ENCODE measurements at places on chromosomes 4 and X. TPM values are rescaled to one million over a fixed set of nuclear protein-coding genes. Genes with fewer than 3 reads are reported as not detected.
A peak's percentile ranks its signal among the peaks of the same experiment; 100 is the strongest.

- DNase-seq: no peak
Measured at GRCh38 chr4:75549019-75549418, 6.8 kb upstream of the ODAPH start.

- DNase-seq: no peak
Measured at GRCh38 chrX:41314204-41314603, 19.8 kb upstream of the DDX3X start.

The CTAG2 gene
- total RNA-seq: not detected

DNA sequence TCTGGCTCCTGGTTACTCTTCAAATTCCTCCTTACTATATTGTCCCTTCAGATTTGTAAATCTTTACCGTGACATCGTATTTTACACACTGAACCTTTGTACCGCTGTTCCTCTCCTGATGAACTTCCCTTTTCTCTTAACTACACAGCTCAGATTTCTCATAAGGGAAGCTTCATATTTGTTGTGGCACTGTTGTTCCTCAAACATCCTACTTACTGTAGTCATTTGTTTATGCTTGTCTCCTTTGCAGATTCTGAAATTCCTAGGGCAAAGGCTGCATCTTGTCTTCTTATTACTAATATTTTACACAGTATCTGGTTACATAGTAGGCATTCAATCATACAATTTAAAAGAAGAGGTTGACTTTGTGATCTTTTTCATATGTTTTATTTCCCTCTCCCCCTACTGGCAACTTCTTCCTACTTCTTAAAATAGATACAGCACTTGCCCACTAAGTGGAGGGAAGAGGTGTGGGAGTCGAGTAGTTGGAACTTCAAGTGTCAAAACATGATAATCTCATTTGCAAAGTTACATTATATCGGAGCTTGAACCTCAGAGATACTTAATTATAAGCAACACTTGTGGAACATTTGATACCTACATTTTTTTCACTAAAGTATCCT is 50.0 kb downstream of the TET2 start:
- DNase-seq: peak; percentile 6

GRCh38 chrX:71151366-71151765 is 6.7 kb downstream of the NLGN3 start:
- DNase-seq: no peak

The F8 gene
- total RNA-seq: 2.6 TPM

The LIAS gene
- 23.5 TPM for total RNA-seq

DNA sequence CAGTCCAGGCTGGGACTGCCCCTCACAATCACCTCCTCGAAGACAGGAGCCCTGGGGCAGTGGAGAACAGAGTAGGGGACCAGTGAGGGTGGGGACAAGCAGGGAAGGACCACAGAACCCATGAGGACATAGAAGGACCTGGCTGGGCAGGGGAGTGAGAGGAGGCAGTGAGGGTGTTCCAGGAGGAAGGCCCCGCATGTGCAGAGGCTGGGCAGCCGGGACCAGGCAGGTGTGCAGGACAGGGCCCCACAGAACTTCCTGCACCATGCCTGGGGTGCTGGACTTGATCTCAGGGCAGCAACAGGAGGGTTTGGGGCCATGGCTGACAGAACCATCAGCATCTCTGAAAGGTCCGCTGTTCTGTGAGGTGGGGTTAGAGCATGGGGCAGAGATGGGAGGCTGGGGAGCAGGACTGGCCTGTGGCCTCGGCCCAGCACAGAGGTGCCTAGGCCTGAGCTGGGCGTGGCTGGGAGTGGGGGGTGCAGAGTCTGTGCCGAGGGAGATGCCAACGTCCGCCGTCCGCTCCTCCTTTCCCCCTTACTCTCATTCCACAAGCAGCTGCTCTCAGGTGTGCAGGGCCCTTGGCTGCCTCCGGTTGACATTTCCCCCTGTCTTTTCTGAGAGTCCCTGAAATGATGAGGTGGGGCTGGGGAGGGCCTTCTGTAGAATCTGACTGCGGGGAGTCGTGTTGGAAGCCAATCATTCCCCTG is 40.8 kb downstream of the EVC start:
- DNase-seq: no peak

- no peak for DNase-seq
Measured at GRCh38 chr4:166535865-166536264, 662.8 kb downstream of the TLL1 start.

The TKTL2 gene
- not detected for total RNA-seq

The GLRA2 gene
- total RNA-seq: not detected
